Spleen (tissue), 13 donors: ENCODE measurements at places on chromosomes 2 and 18.

DNA sequence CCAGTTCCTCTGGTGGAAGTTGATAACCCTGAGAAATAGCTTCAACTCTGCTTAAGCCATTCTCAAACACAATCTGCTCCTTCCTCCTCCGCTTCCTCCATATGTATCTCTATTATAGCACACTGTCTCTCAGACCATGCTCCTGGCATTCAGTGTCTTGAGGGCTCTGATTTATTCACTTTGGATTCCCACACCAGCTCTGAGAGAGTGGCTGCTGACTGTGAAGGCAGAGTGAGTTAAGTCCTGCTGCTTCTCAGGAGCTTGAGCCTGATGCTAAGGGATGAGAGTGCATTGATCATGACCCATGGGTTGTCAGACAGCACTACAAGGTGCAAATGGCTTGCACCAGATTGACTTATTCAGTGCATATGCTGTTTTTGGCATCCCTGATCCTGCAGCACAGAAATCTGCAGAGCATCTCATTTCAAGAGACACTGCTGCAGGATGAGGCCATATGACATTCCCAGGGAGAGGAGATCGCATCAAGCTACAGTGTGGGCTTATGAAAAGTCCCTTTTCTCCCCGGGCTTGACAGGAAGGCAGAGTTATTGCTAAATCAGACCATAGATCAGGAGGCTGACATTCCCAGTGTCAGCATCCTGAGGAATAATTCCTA lies 500.5 kb upstream of the RAB6C start:
- H3K4me1 ChIP-seq: no peaks in the 10 kb centered on the region
- no peak for DNase-seq
- H3K27me3 ChIP-seq: no peaks in the 10 kb centered on the region
- no peaks in the 10 kb centered on the region for H3K36me3 ChIP-seq

DNA sequence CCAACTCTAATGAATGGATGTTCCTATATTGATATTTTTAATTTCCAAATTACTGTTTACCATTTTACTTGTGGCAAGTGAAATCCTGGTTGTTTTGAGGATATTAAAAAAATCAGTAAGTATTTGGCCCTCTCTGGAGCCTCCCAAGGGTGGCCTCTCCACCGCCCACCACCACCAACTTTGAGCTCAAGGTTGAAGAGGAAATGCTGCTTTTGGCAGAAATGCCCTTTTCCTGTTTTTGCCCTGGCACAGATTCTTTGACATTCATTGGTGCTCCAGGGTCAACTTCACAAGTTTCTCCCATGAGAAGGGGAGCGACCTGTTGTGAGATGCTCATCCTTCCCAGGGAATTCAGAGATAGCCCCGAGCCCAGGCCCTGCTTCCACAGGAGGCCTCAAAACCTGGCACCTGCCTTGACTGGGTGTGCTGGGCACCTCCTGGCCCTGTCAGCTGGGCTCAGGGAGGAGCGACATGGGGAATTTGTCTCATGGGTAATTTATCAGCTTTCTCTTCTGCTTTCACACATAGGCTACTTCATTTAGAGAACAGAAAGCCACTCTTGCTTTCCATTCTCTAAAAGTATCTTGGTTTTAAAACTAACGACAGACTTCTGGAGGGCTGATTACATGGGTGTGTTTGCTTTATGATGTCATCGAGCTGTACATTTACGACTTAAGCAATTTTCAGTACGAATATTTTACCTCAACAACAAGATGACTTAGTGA lies 6.9 kb downstream of the CD8A start:
- H3K4me1 ChIP-seq: peaks cover 90% of the 10 kb centered on the region
- no peak for DNase-seq
- no peak overlapping the region for H3K4me3 ChIP-seq
- no peaks in the 10 kb centered on the region for H3K36me3 ChIP-seq
- H3K27ac ChIP-seq: peak overlapping the region; percentile 58
- peaks cover 7% of the 10 kb centered on the region for H3K27me3 ChIP-seq

DNA sequence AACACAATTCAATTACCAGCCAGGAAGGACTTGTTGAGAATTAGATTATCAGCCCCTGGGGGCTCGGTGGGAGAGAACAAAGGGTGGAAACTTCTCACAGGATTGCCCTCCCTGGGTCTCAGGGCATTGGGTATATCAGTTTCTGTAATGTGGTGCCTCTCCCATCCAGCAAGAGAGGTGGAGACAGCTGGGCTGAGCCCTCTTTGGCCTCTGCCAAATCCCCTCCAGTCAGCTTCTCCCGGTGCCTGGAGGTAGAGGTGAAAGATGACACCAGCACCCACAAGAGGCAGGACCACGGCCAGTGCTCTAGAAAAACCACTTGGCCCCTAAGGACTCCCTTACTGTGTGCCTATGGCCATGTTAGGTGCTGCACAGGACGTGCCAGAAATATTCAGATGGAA lies 179.7 kb downstream of the HAUS1 start:
- no peak overlapping the region for H3K4me3 ChIP-seq
- H3K27ac ChIP-seq: no peak overlapping the region
- peaks cover 11% of the 10 kb centered on the region for H3K4me1 ChIP-seq
- H3K36me3 ChIP-seq: no peaks in the 10 kb centered on the region
- no peak for DNase-seq
- H3K27me3 ChIP-seq: no peaks in the 10 kb centered on the region

DNA sequence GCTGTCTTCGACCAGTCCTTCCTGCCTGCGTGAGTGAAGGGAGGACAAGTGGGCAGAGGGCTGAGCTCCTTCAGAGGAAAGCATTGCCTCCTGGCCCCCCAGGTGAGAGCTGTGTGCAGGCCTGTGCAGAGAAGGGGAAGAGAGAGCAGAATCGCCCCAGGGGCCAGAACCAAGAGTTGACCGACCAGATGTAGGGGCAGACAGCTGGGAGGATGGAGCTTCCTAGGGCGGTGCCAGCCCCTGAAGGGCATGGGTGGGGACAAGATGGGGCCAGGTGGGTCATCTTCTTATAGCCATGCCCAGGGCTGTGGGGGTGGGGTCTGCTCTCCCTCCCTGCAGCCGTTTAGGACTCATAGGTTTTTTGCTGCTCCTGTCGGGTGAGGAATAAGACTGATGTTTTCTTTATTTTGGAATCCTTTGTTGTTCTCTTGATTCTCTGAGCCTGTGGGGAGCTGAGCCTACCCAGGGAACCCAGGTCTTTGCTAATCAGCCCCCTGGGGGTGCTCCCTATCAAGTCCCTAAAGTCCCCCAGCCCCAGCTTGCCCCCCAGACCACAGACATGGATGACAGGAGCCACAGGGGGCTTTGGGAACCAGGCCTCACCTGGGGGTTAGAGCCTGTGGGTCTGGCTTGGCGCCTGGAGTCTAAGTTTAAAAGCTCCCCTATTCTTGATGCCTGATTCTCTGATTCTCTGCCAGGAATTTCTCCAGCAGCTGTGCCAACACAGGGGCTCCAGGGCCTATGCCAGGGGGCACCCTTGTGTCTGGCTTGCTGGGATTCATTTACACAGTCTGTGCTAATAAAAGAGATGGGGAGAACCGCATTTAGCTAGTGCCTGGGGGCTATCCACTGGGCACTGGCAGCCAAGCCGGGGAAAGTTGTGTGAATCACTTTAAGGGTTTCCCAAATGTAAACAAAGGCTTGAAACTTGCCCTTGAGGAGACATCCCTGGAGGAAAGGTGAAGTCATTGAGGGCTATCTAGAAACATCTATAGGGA lies 9.3 kb upstream of the EFHD1 start:
- no peaks in the 10 kb centered on the region for H3K36me3 ChIP-seq
- H3K27me3 ChIP-seq: no peaks in the 10 kb centered on the region
- no peak for DNase-seq
- no peak overlapping the region for H3K4me3 ChIP-seq

GRCh38 chr2:26763019-26763418 lies 1.1 kb upstream of the SLC35F6 start:
- H3K27ac ChIP-seq: no peak overlapping the region
- peaks cover 20% of the 10 kb centered on the region for H3K36me3 ChIP-seq
- H3K4me1 ChIP-seq: peaks cover 20% of the 10 kb centered on the region
- no peak for DNase-seq

- peaks cover 15% of the 10 kb centered on the region for H3K4me1 ChIP-seq
- H3K27me3 ChIP-seq: peaks cover 13% of the 10 kb centered on the region
- peak within 1 kb of the TSS; percentile 86 for H3K27ac ChIP-seq
Measured at GRCh38 chr2:200306196-200306930, at the start of gene SPATS2L. Gene SPATS2L (plus strand): TSS chr2:200306693. CDS start chr2:200389245, 82,552 bp downstream.

DNA sequence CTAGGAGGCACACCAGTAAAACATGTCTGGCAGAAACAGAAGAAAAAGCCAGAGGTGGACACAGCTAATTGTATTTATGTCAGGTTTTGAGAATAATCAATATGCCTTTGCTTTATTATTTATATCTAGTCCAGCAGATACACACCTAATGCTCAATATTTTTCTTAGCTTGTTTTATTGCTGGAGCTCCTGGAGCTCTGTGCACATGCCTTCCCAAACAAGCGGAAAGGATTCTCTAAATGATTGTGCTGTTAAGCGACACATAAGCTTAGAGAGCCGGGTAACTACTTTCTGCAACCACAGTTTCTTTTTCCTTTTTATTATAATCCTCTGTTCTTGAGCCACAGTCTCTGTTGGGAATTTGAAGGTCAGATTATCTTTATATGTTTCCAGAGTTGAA lies 177.3 kb upstream of the ST6GAL2 start:
- no peak overlapping the region for H3K4me3 ChIP-seq
- no peak overlapping the region for H3K27ac ChIP-seq
- no peaks in the 10 kb centered on the region for H3K4me1 ChIP-seq
- no peak for DNase-seq
- H3K36me3 ChIP-seq: no peaks in the 10 kb centered on the region

DNA sequence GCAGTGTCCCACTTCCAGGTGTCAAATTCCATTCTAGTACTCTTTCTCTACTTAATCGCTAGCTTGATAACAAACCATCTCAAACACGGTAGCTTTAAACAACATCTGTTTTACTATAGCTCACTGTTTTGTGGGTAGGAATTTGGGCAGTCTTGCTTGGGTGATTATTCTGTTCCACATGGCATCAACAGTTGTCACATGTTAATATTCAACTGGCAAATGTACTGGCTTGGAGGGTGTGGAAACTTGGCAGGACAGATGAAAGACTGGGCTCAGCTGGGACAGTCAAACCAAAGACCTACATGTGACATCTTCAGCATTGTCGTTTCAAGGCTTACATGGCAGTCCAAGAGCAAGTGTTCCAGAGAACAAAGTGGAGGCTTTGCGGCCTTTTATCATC lies 241.8 kb downstream of the PTH2R start:
- no peak overlapping the region for H3K4me3 ChIP-seq
- no peaks in the 10 kb centered on the region for H3K27me3 ChIP-seq
- H3K36me3 ChIP-seq: no peaks in the 10 kb centered on the region
- no peak for DNase-seq
- H3K4me1 ChIP-seq: no peaks in the 10 kb centered on the region

DNA sequence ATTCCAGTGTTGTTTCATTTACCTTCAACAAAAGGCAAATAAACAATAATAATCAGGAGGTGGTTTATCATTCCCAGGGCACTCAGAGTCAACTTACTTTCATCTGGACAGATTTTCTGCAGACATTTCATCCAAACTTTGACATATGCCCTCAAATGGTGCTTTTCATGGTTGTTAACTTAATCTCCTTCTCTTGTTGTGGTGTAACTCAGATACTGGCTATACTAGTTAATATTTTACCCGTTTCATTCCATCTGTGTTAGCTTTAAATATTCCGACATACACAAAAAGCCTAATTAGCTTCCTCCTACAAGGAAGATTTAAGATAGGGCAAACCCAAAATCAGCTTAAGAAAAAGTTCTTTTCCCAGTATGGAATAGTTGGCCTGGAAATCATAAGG lies 44.4 kb upstream of the RPE start:
- peaks cover 3% of the 10 kb centered on the region for H3K4me1 ChIP-seq
- no peaks in the 10 kb centered on the region for H3K27me3 ChIP-seq
- no peak overlapping the region for H3K27ac ChIP-seq
- no peak for DNase-seq

DNA sequence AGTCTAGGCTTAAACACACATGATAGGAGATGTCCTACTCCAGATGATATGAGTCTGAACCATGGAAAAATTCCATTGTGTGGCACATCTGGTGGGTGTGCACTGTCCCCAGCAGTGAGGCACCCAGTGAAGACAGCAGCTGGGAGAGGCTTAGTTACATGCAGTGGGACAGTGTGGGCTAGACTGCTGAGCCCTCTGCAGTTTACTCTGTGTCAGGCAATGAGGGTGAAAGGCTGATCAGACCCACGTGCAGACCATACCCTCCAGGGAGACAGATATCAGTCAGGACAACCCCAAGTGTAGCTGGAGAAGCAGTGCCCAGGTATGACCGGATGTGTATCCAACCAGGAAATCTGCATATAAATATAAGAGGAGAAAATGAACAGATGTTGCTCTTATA lies 13.4 kb downstream of the IL37 start:
- no peak overlapping the region for H3K4me3 ChIP-seq
- H3K36me3 ChIP-seq: no peaks in the 10 kb centered on the region
- no peaks in the 10 kb centered on the region for H3K4me1 ChIP-seq
- DNase-seq: no peak
- no peak overlapping the region for H3K27ac ChIP-seq

DNA sequence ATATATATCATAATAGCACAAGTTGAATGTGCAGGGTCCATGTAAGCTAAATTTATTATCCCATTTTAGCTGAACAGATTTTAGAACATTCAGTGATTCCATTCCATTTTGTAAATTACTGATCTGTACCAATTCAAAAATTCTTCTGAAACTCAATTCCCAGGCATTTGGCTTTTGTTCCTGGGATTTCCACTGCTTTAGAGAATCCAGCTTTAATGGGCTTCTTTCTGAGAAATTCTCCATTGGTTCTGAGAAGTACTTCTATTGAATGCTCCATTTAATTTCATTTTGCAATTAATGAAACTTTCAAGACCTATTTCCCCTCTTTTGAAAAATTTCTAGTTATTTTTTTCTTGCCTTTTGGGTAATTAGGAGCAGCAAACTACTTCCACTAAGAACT lies 36.8 kb downstream of the BCL2 start:
- DNase-seq: no peak
- no peaks in the 10 kb centered on the region for H3K27me3 ChIP-seq
- no peak overlapping the region for H3K4me3 ChIP-seq

DNA sequence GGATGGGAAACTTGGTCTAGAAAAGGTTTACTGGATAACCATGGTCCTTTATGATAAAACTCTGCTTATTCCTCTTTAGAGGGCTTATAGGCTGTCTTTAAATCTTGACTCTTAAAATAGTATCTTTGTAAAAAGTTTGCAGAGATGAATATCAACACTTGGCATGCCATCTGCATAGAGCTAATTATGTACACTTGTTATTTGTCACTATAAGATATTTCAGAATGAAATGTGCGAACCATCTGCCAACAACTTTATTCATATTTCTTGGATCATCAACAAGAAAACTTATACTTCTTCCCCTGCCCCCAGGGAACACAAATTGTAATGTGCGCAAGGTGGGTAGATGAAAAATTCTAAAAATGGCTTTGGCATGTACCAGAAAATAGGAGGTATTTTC lies 653.0 kb upstream of the CHAC2 start:
- no peak overlapping the region for H3K4me3 ChIP-seq
- H3K27me3 ChIP-seq: no peaks in the 10 kb centered on the region
- H3K27ac ChIP-seq: no peak overlapping the region
- no peak for DNase-seq
- H3K4me1 ChIP-seq: no peaks in the 10 kb centered on the region
